ENCODE measurements at places on chromosomes 2 and 18.
A peak's percentile ranks its signal among the peaks of the same experiment; 100 is the strongest.

GRCh38 chr2:166627893-166628292 is 133.8 kb upstream of the SCN7A start:
- DNase-seq, result no peak

GRCh38 chr18:5317186-5317585 is 21.7 kb upstream of the ZBTB14 start:
- no peak for DNase-seq

GRCh38 chr2:239249776-239250175 is 151.0 kb downstream of the HDAC4 start:
- DNase-seq, result peak; percentile 17

DNA sequence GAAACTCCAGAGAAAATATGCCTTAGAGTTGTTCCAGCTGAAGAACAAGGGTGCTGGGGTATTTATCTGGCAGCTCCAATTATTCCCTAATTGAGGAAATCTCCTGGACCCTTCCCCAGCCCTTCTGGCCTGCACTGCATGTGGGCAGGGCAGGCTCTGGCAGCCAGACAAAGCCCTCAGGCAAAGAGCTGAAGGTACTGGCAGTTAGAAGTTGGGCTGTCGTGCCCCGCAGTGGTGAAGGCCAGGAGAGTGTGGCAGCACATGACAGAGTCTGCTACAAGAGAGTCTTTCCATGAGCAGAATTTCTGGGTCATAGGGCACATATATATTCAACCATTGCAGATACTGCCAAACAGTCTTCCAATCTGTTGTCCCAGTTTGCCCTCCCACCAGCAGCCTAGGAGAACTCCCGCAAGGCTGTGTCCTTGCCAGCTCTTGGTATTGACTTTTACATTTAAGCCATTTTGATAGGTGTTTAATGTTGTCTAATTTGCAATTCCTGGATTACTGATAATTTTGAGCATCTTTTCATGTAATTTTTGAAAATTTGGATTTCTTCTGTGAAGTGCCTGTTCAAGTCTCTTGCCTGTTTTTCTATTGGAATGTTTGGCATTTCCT is 26.6 kb downstream of the ONECUT2 start:
- no peak for DNase-seq

DNA sequence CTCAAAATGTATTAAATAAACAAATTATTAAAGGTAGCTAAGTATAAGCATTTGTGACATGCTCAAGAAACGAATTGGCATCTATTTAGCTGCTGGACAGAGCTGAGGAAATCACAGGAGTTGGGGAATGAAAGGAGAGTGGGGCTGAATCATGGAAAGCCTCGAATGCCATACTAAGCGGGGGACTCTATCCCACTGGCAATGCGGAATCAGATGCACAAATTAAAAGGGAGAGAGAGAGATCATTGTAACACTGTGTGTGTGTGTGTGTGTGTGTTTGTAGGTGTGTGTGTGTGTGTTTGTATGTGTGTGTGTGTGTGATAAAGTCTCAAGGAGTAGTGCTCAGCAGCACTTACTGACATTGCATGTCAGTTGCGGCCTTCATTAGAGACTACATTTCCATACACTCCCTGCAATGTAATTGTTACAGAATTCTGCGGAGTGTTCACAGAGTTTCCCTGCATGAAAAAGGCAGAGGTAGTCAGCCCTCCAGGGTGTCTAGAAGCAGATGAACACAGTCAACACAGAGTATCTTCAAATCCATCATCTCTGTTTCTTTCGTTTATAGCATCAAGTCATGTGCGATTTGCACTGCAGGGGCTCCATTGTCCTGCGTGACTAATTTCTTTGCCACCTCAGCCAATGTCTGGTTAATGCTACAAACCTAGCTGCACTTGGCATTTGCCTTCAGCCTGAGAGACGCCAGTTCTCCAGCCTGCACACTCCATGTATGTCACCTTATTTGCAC is 111.7 kb upstream of the CYRIA start:
- no peak for DNase-seq

- DNase-seq, result peak; percentile 64
These were observed 127.3 kb downstream of the DNER start for GRCh38 chr2:229586746-229587705.

DNA sequence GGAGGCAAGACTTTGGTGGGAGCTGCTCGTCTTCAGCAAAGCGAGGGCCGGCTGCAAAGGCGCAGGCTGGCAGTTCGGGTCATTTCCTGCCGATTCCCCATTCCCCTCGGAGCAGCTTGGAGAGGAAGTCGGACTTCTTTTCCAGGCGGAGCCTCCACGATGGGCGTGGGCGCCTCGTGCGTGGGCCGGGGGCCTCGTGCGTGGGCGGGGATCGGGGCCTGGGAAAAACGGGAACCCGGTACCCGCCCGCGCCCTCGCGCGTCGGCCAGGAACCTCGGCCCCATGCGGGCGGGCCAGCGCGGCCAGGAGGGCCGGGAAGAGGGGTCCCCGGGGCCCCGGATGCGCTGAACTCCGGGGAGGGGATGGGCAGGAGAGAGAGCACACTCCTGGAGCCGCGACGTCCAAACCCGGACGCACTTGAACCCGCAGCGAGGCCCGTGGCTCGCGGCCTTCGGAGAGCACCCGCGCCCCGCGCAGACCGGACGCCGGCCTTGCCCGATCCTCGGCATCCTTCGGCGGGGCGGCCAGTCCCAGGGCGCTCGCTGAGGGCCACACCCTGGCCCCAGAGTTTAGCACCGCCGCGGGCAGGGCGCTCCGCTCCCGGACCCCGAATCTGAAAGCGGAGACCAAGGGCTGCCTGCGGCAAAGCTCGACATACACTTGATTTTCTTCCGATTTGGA is 368.4 kb downstream of the MTX2 start:
- peak; percentile 65 for DNase-seq

GRCh38 chr2:164554487-164554886 is 66.8 kb downstream of the GRB14 start:
- DNase-seq, result no peak

DNA sequence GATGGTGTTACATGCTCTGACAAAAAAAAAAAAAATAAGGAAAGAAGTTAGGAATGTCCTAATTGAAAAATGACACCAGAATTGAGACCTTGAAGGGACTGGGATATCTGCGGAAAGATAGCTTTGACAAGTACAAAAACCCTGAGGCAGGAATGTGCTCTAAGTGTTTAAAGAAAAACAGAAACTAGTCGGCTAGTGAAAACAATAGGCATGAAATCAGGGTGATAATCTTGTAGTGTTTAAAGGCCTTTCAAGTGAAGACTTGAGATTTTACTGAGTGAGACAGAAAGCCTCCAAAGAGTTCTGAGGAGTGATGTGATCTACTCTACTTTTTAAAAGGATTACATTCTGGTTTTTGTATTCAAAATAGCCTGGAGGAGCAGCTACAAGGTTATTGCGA is 107.4 kb downstream of the COBLL1 start:
- no peak for DNase-seq

GRCh38 chr2:27652790-27653189 is 10.6 kb downstream of the SUPT7L start:
- no peak for DNase-seq

GRCh38 chr2:182885771-182886170 is 19.3 kb upstream of the FRZB start:
- DNase-seq, result no peak

DNA sequence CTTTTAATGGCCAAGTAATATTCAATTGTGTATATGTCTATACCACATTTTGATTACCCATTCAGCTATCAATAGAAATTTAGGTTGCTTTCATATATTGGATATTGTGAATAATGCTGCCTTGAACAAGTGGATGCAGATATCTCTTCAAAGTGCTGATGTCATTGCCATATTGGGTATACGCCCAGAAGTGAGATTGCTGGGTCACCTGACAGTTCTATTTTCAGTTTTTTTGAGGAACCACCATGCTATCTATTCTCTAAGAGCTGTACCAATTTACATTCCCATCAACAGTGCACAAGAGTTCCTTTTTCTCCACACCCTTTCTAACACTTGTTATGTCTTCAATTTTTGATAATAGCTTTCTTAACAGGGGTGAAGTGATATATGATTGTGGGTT is 306.9 kb downstream of the ZNF516 start:
- DNase-seq, result no peak

DNA sequence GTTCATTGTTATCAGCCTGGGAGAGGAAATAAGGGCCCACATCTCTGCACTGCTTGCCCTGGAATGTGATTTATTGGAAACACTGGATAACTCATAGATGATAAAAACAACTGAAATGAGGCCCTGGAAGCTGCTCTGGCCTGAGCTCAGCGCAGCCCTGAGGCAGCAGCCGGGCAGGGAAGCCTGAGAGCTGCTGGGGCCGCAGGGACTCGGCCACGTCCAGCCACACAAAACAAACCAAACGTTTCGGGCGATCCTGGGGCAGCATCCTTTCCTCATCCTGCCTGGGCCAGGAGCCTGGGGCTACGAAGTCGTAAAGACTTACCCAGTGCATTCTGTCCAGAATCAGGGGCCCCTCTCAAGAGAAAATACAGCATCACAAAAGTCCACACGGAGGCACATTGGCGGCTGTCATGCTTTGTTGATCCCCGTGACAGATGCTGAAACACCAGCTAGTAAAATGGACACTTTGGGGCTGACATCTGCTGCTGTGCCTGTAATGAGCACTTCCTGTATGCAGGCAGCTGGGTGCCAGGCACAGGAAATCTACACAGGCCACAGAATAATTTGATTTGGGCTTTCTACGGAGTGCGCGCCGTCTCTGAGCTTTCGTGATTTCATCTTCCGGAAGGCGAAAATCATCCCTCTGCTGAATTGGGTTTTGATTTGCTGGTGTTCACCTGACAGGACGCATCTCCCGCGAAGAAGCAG is 250.6 kb downstream of the EIPR1 start:
- no peak for DNase-seq

DNA sequence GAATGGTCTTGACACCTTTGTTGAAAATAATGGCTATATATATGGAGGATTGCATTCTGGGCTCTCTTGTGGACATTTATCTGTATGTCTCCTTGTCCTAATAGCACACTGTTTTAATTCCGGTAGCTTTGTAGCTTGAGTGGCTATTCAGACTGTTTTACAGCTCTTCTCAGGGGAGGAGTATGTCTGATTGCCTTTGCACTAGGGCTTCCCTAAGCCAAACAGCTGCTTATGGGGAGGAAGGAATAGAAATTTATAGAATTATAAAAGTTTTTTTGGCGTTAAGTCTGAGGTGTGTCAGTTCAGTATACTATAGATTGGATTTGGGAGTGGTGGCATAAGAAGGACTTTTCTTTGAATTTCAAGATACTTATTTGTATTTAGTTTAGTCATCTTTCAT is 12.6 kb downstream of the SEH1L start:
- DNase-seq, result no peak

- DNase-seq, result no peak
These were observed 126.5 kb downstream of the MAPK4 start for GRCh38 chr18:50686409-50686808.

DNA sequence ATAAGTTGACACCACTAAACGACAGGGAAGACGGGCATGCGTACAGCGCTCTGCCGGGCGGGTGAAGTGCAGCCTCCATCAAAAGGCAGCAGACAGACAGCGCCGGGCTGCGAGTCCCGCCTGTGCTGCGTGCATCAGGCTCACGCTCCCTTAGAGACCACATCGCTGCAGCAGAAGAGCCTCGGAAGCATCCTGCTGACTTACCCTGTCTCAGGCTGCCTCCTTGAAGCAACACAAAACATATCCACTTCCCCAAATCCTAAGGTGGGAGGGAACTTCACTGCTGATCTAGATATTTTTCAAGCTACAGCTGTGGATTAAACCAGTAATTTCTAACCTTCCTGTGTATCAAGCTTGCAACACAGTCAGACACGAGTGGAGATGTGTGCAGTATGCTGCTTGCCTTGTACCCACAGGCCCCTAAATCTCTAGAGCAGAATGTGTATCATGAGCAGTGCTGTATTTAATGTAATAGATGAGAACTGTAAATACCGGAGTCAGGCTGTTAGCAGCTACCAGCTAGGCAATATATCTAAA is 6.4 kb downstream of the MYT1L start:
- no peak for DNase-seq

- no peak for DNase-seq
These were observed 77.2 kb downstream of the NAT8 start for GRCh38 chr2:73564986-73565385.

- no peak for DNase-seq
These were observed 1.2 kb downstream of the MXD1 start for GRCh38 chr2:69916106-69916505.

- no peak for DNase-seq
These were observed 100.8 kb upstream of the CNGA3 start for GRCh38 chr2:98245491-98245890.

DNA sequence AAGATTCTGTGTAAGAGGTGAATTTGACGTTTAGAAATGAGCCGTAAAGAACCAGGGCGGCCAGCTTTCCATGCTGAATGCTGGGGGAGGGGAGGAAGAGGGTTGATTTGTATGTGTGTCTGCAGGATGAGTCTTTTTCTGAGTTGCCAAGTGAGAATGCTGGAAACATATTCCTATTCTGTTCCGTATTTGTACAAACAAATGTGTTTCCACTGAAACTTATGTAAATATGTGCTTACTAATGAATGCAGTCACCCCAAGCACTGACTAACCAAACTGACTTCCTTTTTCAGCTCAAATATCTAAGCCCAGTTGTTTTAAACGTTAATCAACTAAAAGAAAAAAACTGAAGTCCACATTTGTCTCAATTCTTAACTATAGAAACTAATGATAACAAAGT is 74.9 kb upstream of the APCDD1 start:
- no peak for DNase-seq

- no peak for DNase-seq
These were observed 802.1 kb upstream of the SLC39A10 start for GRCh38 chr2:194854941-194855340.

GRCh38 chr2:56715683-56716082 is 531.9 kb downstream of the CCDC85A start:
- DNase-seq, result no peak

DNA sequence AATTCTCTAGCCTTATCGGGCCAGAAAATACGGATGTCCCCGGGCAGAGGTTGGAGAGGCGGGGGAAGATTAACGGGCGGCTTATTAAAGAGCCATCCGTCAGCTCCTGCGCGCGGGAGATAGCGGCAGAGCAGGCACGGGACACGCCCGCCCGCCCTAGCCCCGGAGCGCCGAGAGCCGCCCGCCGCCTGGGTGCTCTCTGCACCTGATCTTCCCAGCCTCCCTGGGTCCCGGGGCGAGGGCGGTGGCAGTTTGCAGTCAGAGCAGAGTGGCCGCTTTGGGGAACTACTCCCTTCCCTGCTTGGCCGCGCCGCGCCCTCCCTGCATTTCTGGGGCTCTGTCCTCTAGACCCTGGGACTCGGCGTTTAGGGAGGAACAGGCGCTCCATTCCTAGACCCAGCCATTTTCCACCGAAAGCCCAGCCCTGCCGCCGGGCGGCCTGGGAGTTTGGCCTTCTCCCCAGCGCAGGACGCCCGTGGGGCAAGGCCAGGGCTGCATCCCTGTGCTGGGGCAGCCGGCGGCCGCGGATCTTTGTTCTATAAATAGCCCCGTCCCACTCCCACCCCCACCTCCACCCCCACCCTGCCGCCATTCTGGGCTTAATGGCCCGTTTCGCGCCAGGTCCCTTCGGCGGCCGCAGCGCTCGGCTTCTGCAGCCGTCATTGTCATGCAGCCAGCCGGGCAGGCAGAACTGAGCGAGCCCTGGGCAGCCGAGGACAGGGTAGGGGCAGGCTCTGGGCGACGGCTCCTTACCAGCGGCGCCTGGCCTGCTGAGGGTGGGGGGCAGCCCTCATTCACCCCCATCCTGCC is 6.6 kb downstream of the GAD1 start:
- DNase-seq, result no peak

All from astrocyte (in vitro differentiated cells and primary cell).